Left lung (tissue), 14 donors: ENCODE measurements at places on chromosomes 1 and 21. TPM values are rescaled to one million over a fixed set of nuclear protein-coding genes. Genes with fewer than 3 reads are reported as not detected.

The GCSAML gene
- 0.58 TPM for polyA plus RNA-seq

DNA sequence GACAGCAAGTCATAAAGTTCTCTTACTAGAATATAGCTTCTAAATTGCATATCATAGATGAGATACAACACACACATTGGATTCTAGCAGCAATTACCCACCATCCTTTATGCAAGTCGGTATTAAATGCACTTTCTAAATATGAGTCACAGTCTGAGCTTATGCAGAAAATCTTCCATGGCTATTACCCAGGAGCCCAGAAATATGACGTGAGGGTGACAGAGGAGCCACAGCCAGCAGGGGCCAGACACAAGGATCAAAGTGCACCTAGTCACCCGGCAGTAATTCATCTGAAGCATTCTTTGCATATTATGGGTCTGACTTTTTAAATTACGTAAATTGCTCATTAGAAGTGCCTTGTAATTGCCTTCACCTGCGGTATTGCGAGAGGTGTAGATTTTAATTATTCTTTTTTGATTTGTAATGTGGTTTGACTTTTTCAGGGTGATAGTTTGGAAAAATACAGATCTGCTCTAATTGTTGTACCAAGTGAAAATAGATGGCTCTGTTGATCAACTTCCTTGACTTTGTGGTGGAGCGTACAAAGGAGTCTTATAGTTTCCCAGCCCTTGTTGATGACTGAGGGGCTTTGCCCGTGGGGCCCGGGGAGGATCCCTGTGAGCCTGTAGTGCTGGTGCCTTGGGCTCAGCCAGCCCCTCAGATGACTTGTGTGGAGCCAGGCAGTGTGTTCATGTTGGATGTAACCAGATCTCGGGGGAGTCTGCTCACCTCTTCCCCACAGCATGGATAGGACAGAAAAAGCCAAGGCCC lies 470.0 kb upstream of the VAMP3 start:
- DNase-seq = no peak

DNA sequence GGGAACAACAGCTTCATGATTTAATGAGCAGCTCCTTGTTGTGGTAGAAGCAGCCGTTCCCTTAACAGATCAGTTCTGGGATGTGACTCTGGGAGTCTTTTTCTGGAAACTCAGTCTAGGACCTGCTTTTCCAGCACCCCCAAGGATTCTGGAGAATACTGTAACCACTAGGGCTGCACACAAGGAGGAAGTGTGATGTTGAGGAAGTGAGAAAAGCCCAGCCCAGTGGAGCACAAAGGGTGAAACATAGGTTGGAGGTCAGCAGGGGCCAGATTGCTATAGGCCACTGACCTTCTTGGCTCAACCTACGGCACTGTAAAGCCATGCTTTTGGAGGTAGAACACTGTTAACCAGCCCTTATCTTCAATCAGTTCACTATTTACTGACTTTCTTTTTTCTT lies 10.1 kb upstream of the PLA2G5 start:
- no peak for DNase-seq

GRCh38 chr1:211327346-211327921 lies 801 bp downstream of the TRAF5 start:
- peak; percentile 53 for DNase-seq

GRCh38 chr1:108609483-108610049 lies 49.7 kb downstream of the EEIG2 start:
- DNase-seq = no peak

DNA sequence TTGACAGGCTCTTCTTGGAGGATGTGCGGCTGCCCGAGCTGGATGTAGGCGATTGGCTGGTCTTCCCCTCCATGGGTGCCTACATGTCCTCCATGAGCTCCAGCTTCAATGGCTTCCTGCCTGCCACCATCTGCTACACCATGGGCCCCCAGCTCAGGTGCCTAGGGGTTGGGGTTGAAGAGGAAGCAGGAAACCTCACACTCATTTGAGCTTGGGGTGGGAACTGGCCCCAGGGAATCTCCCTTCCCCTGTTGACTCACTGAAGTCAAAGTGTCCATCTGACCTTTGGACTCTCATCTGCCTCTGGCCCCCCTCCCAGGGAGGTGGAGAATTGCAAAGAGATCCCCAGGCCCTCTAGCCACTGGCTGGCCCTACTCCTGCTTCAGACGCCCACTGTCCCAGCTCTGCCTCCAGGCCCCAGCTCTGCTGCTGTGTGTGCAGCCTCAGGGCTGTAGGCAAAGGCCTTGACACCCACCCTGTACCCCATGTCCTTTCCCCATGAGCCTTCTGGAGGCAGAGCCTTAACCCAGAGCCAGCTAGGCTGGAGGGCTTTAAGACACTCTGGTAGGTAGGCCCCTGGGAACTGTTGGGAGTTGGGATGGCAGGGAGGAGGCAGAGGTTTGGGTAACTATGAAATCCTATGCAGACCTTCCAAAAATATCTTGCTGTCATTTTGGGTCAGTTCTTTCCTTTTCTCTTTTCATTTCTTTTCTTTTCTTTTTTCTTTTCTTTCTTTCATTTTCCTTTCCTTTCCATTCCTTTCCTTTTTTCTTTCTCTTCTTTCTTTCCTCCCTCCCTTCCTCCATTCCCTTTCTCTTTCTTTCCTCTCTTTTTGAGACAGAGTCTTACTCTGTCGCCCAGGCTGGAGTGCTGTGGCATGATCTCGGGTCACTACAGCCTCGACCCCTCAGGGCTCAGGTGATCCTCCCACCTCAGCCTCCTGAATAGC lies 66.9 kb upstream of the TINAGL1 start:
- no peak for DNase-seq

- DNase-seq = no peak
Observed at GRCh38 chr1:195820925-195821324, 787.3 kb downstream of the KCNT2 start.

The AADACL3 gene
- not detected for polyA plus RNA-seq
